ENCODE measurements at places on chromosomes 3 and 15. TPM values are rescaled to one million over a fixed set of nuclear protein-coding genes. Genes with fewer than 3 reads are reported as not detected.

- no peaks in the 10 kb centered on the region for H3K4me1 ChIP-seq
- no peak overlapping the region for H3K4me3 ChIP-seq
- no peaks in the 10 kb centered on the region for H3K27me3 ChIP-seq
- H3K36me3 ChIP-seq = no peaks in the 10 kb centered on the region
These were observed 131.0 kb upstream of the PLXNA1 start for GRCh38 chr3:126851934-126852333.

Gene DNASE1L3
- total RNA-seq = not detected

- DNase-seq = no peak
- H3K27ac ChIP-seq = no peak overlapping the region
- no peaks in the 10 kb centered on the region for H3K36me3 ChIP-seq
- no peaks in the 10 kb centered on the region for H3K27me3 ChIP-seq
These were observed 66.2 kb downstream of the FOXP1 start for GRCh38 chr3:71517271-71517791.

- H3K4me3 ChIP-seq = no peak overlapping the region
- no peaks in the 10 kb centered on the region for H3K27me3 ChIP-seq
- no peaks in the 10 kb centered on the region for H3K4me1 ChIP-seq
- no peaks in the 10 kb centered on the region for H3K36me3 ChIP-seq
- DNase-seq = no peak
- H3K27ac ChIP-seq = no peak overlapping the region
These were observed 2.6 kb upstream of the CHL1 start for GRCh38 chr3:194001-194400.

Gene ATP13A4
- 0.22 TPM for total RNA-seq

Gene ITPKA
- total RNA-seq = 5.3 TPM

Gene CELSR3
- 9.9 TPM for total RNA-seq

GRCh38 chr3:29618395-29619282 lies 337.8 kb downstream of the RBMS3 start:
- H3K27ac ChIP-seq = no peak overlapping the region
- no peak for DNase-seq
- H3K4me3 ChIP-seq = no peak overlapping the region

DNA sequence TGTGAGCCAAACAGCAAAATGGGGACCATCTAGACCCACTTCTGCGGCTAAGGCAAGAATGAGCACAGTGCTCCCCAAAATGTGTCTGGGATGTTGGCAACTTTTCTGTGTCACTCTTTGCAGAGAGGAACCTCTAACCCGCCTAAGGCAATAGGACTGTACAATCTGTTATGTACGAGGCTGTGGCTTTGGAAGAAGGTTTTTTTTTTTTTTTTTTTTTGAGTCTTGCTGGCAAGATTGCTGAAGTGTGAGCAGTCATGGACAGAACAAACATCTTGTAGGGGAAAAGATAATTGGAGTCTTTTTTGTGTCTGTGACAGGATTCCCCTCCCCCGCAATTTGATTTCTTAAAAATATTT lies 7.2 kb downstream of the FEZF2 start:
- H3K36me3 ChIP-seq = no peaks in the 10 kb centered on the region
- DNase-seq = no peak
- H3K4me1 ChIP-seq = no peaks in the 10 kb centered on the region
- H3K27me3 ChIP-seq = peaks cover 7% of the 10 kb centered on the region

DNA sequence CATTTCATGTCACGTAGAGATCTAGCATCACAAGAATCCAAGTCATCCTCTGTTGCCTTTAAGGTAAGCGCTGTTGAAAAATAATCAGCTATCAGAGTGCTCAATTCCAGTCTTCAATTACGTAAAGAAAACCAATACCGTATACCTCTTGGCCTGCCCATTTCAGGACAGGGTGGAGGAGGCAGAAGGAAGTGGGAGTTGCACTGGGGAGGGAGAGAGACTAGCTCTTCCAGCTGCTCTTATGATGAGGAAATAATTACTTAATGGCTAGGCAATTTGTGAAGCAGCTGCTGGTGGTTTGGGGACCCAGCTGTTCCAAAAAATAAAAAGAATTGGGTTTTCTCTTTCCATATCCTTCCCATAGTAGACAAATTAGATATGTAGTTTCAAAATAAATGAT lies 365.8 kb upstream of the MCTP2 start:
- no peak overlapping the region for H3K27ac ChIP-seq
- H3K27me3 ChIP-seq = peaks cover 16% of the 10 kb centered on the region
- H3K4me3 ChIP-seq = no peak overlapping the region
- no peaks in the 10 kb centered on the region for H3K4me1 ChIP-seq
- no peaks in the 10 kb centered on the region for H3K36me3 ChIP-seq

DNA sequence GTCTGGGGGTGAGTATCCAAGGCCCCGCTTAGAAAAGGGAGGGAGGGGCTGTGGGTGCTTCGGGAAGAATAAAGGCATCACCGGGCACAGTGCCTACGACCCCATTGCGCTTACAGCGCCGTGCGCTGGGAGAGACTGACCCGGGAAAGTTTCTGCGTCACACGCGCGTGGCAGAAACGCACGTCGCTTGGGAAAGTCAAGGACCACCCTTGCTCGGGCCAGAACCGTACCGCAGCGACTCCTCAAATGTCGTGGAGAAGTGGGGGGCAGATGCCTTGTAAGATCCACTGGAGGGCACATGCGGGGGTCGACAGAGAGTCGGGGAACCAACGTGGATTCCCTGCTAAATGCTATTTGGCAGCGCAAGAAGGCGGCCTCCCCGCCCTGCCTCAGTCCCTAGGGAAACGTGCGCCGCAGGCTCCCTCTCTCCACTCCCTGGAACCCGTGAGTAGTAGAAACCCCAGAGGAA lies 2.4 kb downstream of the ADAMTS9 start:
- peak overlapping the region; percentile 90 for H3K27ac ChIP-seq
